Stimulated activated CD4-positive, alpha-beta T cell treated with anti-CD3 and anti-CD28 coated beads, Interleukin-2, amount 100 ng/mL, for 48 hours (primary cell): ENCODE measurements at places on chromosomes 2 and 18.
A peak's percentile ranks its signal among the peaks of the same experiment; 100 is the strongest.

DNA sequence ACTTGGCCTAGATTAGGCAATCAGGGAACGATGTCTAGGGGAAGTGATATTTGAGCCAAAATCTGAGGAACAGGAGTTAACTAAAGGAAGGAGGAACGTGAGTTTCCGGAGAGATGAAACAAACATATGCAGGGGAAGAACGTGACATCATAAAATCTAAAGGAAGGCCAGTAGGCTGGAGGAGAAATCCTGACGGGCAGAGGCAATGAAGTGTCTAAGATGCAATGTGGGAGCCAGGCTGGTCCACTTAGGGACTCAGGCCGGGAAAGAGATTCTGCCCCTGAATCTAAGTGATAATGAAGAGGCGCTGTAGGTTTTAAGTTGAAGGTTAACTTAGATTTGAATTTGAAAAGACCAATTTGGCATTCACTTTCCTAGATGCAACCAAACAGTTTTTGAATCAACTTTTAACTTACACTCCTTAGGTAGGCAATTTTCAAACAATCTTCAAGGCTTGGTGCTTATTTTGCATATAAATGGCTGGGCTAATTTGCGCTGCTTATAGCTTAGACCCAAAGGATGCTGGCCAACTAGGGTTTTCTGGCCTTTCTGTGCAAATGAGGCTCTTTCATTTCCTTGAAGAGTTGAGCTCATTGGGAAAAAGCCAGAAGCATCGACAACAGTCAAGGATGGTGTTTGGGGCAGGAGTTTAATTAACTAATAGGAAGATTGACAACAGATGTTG, 221.7 kb downstream of the SOX11 start:
- no peak for DNase-seq

- no peak for DNase-seq
Measured at GRCh38 chr2:64328415-64328722, 125.6 kb upstream of the LGALSL start.

- no peak for DNase-seq
Measured at GRCh38 chr2:48459921-48460320, 70.0 kb upstream of the STON1 start.

DNA sequence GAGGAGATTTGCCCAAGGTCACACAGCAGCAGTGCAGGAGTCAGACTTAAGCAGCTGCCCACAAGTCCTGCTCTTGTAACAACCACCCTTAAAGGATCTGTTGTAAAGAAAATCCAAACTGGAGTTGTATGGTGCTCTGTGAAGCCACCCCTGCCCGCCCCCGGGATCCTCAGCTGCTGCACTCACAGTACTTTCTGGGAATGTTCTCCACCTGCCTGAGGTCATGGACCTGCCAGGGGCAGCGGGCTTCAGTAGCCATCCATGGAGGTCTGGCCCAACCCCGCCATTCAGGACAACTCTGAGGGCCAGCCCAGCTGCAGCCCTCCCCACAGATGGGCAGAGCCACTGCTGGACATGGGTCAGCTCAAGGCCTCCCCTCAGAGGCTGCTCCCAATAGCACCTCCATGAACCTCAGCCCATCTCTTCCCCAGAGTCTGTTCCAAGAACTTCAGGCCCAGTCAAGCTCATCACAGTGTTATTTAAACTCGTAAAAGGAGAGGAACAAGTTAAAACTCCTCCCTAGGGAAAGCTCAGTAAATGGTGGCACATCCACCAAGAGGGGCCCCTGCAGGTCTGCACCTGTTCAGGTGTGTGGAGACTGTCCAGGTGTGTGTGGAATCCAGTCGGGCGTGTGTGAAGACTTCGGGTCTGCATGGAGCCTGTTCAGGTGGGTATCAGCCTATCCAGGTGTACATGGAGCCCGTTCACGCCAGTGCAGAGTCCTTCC, 39.4 kb upstream of the GPC1 start:
- DNase-seq = no peak

- DNase-seq = no peak
Measured at GRCh38 chr2:232184346-232184745, 194.2 kb upstream of the ALPP start.

DNA sequence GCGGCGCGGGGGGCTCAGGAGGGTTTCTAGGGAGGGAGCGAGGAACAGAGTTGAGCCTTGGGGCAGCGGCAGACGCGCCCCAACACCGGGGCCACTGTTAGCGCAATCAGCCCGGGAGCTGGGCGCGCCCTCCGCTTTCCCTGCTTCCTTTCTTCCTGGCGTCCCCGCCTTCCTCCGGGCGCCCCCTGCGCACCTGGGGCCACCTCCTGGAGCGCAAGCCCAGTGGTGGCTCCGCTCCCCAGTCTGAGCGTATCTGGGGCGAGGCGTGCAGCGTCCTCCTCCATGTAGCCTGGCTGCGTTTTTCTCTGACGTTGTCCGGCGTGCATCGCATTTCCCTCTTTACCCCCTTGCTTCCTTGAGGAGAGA, 5.2 kb downstream of the PROC start:
- DNase-seq = no peak

DNA sequence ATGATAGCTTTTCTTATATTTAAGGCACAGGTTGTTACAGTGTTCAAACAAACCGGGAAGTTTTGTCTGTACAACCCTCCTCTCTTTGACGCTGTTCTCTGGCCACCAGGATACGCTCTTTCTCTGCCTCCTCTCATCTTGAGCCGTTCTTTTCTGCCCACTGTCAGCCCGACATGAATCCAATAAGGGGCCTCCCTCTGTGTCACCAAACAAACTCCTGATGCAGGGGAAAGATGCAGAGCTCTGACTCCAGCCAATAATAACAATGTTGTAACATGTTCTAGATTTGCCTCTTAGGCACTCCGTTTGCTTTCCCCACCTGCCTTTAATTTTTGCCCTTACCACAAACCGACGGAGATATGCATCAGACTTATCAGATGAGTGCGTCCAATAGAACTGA, 449.3 kb downstream of the SLC4A3 start:
- no peak for DNase-seq

DNA sequence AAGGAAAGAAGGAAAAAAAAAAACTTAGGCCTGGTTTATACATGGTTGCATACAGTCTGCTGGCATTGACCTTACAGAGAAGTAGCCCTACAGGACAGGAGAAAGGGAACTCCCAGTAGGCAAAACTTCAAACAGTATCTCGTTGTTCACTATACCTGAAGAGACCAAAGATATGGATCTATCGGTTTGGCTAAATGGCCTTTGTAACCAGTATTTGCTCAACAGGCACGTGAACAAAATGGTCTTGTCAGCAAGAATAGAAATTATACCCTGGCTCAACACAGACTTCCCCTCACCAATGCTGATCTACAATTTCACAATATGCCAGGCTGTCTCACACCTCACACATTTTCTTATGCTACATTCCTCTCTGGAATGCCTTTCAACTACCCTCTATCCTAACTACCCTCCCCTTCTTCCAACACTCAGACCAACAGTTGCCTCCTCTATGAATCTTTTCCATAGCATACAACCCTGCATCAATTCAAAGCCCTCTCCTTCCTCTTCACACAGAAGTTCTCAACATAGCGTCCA, 13.7 kb downstream of the HYCC2 start:
- DNase-seq = no peak

DNA sequence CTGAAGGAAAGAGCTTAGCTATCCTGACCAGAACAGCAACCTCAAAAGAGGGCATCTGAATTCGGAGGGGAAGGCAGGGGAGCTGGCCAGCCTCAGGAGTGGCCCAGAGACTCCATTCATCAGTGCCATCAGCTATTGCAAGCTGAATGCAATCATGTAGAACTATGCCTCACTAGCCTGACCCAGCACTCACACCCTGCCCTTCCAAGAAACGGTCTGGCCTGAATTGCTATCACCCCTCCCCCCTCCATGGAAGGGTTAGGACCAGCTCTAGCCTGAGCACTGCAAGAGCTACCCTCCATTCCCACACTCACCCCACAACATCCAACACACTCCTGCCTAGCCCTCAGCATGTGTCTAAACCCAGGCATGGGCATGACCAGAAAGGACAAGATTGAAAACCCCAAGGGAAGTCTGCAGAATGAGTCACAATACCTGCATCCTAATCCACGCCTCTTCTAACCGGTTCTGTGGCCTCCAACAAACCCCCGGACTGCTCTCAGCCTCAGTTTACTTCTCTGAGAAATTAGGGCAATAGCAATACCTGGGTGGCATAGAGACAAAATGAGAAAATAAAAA, 120.3 kb downstream of the BCL11A start:
- DNase-seq = no peak

- DNase-seq = no peak
Measured at GRCh38 chr2:33478968-33479731, 2.7 kb downstream of the RASGRP3 start.

DNA sequence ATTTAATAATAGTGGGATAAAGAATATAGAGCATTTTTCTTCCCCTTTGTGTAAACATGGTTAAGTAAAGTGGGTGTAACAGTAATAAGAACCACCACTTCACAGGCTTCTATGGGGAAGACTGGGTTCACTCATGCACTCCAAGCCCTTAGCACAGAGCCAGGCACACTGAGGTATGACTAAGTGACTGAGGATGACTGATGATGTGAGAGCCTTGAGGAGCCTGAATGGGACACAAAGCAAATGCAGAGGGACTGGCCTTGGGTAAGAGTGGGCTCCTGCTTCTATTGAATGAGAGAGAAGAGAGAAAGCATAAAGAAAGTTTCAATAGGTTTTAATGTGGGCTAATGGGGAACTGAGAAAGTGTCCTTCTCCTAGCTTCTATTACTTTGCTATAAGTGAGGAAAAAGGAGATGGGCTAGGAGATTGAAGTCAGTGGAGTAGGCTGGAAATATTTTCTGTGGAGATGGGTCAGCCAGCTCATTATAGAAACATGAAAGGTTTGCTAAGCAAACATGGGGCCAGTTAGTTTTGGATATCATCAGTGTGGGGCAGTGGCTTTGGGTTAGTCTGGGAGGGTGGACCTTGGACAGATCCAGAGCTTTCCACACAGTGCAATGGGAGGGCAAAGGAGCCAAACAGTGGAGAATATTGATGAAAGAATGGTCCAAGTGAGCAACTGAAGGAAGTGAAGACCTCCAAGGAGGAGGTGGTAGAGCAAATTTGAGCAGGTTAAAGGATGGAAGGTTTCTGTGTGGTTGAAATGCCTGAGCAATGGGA, 20.6 kb downstream of the IL1F10 start:
- DNase-seq = no peak

GRCh38 chr18:48453330-48454066, 44.3 kb upstream of the ZBTB7C start:
- no peak for DNase-seq

DNA sequence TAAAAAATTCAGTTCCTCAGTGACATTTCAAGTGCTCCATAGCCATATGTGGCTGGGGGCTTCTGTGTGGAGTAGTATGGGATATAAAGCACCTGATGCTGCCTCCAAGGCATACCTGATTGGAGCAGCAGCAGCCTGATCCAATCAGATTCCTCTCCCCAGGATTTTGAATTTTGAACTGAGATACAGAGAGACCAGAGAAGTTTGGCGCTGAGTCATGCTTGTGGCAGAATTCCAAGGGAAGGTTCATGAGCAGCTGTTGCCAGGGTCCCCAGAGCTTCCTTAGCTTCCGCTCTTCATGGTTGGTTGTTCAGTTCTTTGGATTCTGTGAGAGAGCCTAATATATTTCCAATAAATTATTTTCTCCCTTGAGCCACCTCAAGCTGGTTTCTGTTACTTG, 29.0 kb upstream of the CFAP36 start:
- no peak for DNase-seq

- DNase-seq = no peak
Measured at GRCh38 chr18:11004951-11005350, 144.4 kb downstream of the PIEZO2 start.

DNA sequence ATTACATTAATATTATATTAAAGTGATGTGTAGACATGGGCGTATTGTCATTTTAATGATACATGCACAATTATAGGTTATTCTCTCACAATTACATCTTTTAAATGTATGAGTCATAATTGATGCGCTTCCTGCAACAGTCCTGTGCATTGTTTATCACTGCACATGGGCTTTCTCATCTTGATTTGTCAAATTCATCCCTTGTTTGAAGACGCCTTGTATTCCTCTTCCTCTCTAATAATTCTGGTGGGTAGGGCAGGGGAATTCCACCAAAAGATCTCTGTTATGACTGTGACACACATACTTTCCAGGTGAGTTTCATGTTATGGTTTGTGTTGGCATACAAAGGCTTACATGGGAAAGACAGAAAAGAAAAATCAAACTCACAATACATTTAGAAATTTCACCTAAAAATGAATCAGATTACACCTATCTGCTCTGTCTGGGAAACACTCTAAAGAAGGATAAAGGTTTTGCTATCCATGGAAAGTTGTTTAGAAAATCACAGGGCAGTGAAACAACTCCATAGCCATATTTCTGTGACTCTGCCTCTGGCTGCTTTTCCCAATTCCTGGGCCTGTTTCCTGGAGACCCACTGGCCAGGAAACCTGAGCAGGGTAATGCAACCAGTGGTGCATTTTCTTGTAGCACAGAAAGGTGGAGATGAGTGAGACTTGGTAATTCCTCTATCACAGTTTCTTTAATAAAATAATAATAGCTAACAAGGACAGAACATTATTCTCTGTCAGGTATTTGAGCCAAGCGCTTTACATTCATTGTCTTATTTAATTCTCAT, 13.2 kb downstream of the SLC9A2 start:
- no peak for DNase-seq

DNA sequence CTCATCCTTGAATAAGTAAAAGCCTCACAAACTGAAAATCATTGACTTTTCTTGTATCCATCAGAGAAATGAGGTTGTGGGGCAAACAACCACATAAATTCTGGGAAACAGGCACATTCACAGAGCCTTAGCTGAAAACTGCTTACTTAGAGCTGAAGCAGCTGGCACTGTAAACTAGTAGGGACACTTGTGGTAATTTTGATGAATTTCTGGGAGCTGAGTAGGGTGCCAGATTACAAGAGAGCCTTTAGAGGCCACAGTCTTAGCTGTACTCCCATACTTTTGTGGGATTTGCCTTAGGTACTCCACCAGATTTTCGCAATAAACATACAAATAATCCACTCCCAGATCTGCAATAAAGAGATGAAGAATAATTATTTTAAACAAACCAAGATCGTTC, 315.2 kb downstream of the TMX3 start:
- DNase-seq = no peak

DNA sequence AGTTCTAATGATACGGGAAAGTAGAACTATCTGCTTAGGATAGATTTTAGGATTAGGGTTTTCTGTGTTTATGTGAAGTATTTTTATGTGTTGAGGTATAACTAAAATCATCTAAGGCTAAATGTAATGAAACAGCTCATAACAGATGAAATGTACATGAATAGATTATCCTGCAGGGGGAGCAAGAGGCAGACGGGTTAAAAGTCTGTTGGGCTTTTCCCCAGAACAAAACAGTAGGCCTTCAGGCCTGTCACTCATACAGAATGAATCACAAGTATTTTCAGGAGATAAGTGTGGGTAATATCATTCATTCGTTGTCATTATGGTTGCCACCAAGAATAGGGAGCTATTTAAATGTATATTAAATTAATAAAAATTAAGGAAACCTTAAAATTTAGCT, 107.9 kb upstream of the IL1R2 start:
- DNase-seq = peak; percentile 16

DNA sequence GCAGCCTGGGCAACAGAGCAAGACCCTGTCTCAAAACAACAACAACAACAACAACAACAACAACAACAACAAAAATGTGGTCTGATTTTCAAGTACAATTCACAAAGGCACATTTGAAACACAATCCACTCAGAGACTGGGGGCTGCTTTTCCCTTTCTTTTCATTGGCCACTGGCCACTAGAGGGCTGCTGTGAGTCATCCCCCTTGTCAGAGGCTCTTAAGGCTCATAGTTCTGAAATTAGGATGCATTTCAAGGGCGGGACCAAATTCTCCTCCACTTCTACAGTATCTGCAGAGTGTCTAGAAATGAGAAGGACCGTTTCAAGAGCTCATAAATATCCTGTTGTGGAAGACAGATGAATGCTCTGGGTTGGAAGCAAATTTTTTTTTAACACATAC, 285.4 kb downstream of the NRXN1 start:
- DNase-seq = peak; percentile 0
